ENCODE measurements at places on chromosomes 5 and 9. TPM values are rescaled to one million over a fixed set of nuclear protein-coding genes. Genes with fewer than 3 reads are reported as not detected.

FAM221B gene
- not detected for polyA plus RNA-seq

DNA sequence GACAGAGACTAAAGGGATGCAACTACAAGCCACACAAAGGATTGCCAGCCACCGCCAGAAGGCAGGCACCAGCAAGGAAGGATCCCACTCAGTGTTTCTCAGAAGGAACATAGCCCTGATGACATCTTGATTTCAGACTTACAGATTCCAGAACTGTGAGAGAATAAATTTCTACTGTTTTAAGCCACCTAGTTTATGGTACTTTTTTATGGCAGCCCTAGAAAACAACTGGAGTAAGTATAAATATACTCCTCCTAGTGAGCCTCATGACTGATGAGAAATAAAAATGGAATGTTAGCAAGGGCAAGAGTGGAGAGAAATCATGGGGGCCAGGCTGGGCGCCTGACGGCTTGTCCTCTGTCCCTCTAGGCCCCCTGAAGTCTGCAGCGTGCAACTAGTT, 307.3 kb downstream of the PIK3R1 start:
- no peak overlapping the region for H3K4me3 ChIP-seq
- DNase-seq: no peak
- H3K4me1 ChIP-seq: no peaks in the 10 kb centered on the region
- no peak overlapping the region for H3K27ac ChIP-seq

DNA sequence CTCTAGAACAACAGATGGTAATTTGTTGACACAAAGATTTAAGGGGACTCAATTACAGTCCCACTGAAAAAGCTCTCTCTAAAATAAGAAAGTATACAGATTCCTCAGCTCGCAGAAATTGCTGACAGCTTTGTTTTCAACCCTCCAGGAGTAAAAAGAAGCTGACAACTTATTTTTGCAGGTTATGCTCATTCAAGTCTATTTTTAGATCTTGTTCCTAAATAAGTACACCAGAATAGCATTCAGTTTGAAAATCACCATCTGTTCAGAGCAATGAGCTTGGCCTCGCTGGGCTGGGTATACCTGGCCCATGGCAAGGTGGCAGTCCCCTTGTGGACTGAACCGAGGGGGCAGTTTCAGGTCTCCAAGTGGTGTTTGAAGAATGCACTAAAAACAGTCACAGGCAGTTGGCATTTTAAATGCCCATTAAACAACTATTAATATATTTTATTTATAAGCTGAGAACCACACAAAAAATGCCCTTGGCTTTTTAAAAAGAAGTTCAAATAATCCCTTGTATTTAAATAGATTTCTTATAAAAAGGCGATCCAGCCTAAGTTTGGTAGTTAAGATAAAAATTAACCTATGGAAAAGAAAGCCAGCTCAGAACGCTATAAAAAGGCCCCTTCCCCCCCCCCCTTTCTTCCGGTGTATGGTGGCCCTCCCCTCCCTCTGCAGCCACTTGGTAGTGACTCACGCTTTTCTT, 169.2 kb downstream of the AUH start:
- no peak for DNase-seq
- no peaks in the 10 kb centered on the region for H3K27me3 ChIP-seq
- peak overlapping the region; percentile 74 for H3K4me3 ChIP-seq
- peak overlapping the region; percentile 82 for H3K27ac ChIP-seq
- H3K36me3 ChIP-seq: no peaks in the 10 kb centered on the region

DNA sequence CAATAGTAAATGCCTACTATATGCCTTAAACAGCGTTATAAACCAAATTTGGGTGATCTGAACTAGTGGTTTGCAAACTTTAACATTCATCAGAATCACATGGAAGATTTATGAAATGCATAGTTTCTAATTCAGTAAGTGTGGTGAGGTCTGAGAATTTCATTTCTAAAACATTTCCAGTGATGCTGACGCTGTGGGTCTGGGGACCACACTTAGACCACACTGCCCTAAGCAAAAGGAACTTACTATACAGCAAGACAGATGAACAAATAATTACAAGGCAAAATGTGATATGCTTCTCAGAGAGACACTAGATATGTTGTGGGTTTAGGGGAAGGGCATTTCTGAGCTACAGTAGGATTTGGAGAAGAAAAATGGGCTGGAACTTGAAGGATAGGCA, 72.6 kb downstream of the OXCT1 start:
- no peak overlapping the region for H3K27ac ChIP-seq
- no peak for DNase-seq
- no peaks in the 10 kb centered on the region for H3K27me3 ChIP-seq
- no peak overlapping the region for H3K4me3 ChIP-seq
- no peaks in the 10 kb centered on the region for H3K4me1 ChIP-seq

DNA sequence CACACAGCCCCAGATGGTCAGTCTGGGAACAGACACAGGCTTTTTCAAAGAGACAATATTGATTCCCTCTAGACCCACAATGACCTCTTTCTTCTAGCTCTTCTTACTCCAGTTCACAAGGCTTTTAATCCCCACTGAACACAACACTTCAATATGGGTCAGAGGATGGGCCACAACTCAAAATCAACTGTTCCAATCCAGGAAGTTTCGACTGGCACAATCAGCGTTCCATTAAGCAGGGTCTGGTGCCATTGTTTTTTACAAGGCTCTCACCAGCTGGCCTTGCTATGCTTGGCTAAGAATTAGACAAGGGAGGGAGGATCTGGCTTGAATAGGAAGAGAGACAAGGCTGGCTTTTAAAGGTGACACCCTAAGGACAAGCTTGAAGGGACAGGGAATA, 199.4 kb upstream of the SLC24A2 start:
- no peaks in the 10 kb centered on the region for H3K4me1 ChIP-seq
- no peak for DNase-seq
- H3K27me3 ChIP-seq: no peaks in the 10 kb centered on the region
- H3K27ac ChIP-seq: no peak overlapping the region
- no peak overlapping the region for H3K4me3 ChIP-seq
- no peaks in the 10 kb centered on the region for H3K36me3 ChIP-seq

GRCh38 chr9:72675586-72675985, 154.2 kb downstream of the TMC1 start:
- H3K36me3 ChIP-seq: no peaks in the 10 kb centered on the region
- H3K27ac ChIP-seq: no peak overlapping the region
- no peaks in the 10 kb centered on the region for H3K4me1 ChIP-seq

GRCh38 chr5:124696898-124697297, 49.5 kb downstream of the ZNF608 start:
- no peaks in the 10 kb centered on the region for H3K36me3 ChIP-seq
- no peaks in the 10 kb centered on the region for H3K4me1 ChIP-seq
- no peak overlapping the region for H3K4me3 ChIP-seq
- no peak for DNase-seq

DNA sequence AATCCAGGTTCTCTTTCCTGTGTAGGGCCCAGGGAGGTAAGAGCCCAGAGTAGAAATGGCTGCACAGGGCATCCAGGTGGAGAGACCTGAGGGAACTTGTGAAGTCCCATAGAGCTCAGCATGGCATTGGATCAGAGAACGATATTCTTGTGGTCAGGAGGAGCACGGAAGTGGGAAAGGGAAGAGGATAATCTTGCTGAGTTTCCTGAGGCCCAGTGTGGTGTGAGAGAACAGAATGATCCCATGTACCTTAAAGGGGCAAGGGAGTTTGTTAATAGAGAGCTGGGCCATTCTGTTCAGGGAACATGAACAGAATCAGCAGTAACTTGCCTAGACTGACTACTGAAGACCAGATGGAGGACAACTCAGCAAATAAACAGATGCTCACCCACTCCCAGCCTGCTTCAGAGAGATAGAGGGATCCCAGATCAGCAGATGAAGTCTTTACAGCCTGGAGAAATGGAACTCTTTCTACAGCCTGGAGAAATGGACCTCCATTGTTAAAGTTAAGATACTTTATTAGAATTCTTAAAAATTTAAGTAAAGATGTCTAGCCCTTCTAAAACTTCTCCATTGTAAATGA, 119.7 kb upstream of the ELL2 start:
- H3K4me1 ChIP-seq: no peaks in the 10 kb centered on the region
- H3K27ac ChIP-seq: no peak overlapping the region
- H3K36me3 ChIP-seq: no peaks in the 10 kb centered on the region

HAVCR2 gene
- polyA plus RNA-seq: 7.5 TPM

GRCh38 chr9:108049671-108050494, 560.3 kb upstream of the KLF4 start:
- no peak for DNase-seq
- H3K36me3 ChIP-seq: no peaks in the 10 kb centered on the region
- H3K4me1 ChIP-seq: no peaks in the 10 kb centered on the region
- no peak overlapping the region for H3K4me3 ChIP-seq
- H3K27me3 ChIP-seq: no peaks in the 10 kb centered on the region

DNA sequence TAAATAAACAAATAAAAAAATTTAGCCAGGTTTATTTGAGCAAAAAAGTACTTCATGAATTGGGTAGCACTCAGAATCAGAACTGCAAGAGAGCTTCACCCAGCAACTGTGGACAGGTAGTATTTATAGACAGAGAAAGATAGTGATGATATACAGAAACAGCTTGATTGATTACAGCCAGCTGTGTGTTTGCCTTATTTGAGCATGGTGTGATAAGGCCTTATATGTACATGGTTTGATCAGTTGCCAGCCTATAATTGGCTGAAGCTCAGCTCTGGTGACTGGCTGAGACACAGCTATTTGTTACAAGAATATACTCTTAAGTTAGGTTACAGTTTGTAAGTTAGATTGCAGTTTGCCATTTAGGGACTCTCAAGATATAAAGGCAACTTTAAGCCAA, 34.3 kb upstream of the ARL15 start:
- no peak overlapping the region for H3K27ac ChIP-seq
- no peaks in the 10 kb centered on the region for H3K27me3 ChIP-seq
- H3K4me3 ChIP-seq: no peak overlapping the region

- H3K4me1 ChIP-seq: no peaks in the 10 kb centered on the region
- H3K27me3 ChIP-seq: peaks cover 12% of the 10 kb centered on the region
- H3K27ac ChIP-seq: no peak overlapping the region
- no peaks in the 10 kb centered on the region for H3K36me3 ChIP-seq
Measured at GRCh38 chr5:147450606-147451005, 59.3 kb downstream of the DPYSL3 start.

DNA sequence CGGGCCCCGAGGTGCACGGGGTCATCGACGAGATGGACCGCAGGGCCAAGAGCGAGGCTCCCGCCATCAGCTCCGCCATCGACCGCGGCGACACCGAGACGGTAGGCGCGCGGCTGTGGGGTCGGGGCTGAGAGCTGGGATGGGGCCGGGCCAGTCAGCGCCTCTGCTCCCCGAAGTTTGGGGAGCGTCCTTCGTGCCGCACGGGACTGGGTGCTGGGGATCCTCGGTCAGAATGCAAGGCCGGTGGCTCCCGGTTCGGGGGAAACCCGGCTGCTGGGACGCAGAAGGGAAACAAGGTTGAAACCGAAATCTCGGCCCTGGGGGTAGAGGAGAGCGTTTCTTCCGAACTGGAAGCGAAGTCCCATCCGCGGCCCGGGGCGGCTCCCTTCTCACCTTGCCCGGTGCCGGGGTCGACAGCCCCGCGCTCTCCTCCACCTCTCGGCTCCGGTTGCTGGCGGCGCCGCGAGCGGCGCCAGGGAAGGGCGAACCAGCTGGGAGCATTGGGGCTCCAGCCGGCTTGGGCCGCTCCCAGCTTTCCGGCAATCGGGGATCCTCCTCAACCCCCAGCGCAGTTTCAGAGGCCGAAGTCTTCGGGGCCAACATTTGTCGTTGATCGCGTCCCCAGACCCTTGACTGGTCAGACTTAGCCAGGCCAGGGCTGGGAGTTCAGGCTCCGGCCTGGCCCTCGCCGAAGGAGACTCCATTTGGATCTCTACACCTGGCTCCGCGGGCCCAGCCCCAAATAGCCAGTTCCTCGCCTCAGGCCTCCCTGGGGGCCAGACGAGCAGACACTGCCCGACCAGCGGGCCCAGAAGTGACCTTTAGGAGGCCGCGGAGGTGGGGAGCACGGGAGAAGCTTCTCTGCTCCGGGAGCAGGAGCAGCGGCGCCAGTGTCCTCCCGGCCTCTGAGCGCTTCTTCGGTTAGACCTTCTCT, 1.1 kb downstream of the LHX2 start:
- no peaks in the 10 kb centered on the region for H3K36me3 ChIP-seq
- DNase-seq: no peak
- no peak overlapping the region for H3K27ac ChIP-seq
- peaks cover 14% of the 10 kb centered on the region for H3K4me1 ChIP-seq
- H3K27me3 ChIP-seq: peaks cover 59% of the 10 kb centered on the region
- no peak overlapping the region for H3K4me3 ChIP-seq

- no peaks in the 10 kb centered on the region for H3K36me3 ChIP-seq
- H3K4me1 ChIP-seq: no peaks in the 10 kb centered on the region
- no peaks in the 10 kb centered on the region for H3K27me3 ChIP-seq
- H3K4me3 ChIP-seq: no peak overlapping the region
- no peak overlapping the region for H3K27ac ChIP-seq
Measured at GRCh38 chr5:143244000-143244736, 159.3 kb downstream of the NR3C1 start.

- no peaks in the 10 kb centered on the region for H3K27me3 ChIP-seq
- no peaks in the 10 kb centered on the region for H3K4me1 ChIP-seq
Measured at GRCh38 chr9:124370896-124371582, 44.2 kb downstream of the PSMB7 start.

GRCh38 chr5:93831449-93831848, 90.0 kb upstream of the POU5F2 start:
- no peaks in the 10 kb centered on the region for H3K27me3 ChIP-seq
- H3K36me3 ChIP-seq: no peaks in the 10 kb centered on the region
- no peak overlapping the region for H3K27ac ChIP-seq
- no peak overlapping the region for H3K4me3 ChIP-seq

DMRT3 gene
- not detected for polyA plus RNA-seq

QRFP gene
- not detected for polyA plus RNA-seq

DNA sequence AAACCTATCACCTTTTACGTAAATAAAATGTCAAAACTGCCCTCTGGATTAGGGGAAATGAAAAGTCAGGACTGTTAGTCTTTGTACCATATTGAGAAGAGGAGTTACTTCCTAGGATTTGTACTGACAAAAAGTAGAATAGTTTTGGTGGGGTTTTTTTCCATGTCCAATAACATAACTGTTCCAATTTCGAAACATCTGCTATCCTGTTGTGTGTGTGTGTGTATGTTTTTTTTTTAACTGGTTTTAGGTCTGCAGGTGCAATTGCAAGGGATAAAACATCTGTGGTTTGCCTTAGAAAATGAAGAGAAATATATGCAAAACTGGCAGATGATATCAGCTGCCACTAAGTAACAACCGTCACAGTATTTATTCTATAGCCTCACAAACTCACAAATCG, 506.8 kb downstream of the NFIB start:
- no peaks in the 10 kb centered on the region for H3K4me1 ChIP-seq
- H3K4me3 ChIP-seq: no peak overlapping the region
- H3K36me3 ChIP-seq: no peaks in the 10 kb centered on the region

GRCh38 chr9:5493679-5494511, 16.4 kb upstream of the PDCD1LG2 start:
- H3K27ac ChIP-seq: no peak overlapping the region
- H3K4me3 ChIP-seq: no peak overlapping the region
- no peak for DNase-seq
- no peaks in the 10 kb centered on the region for H3K36me3 ChIP-seq

Data from CD8-positive, alpha-beta memory T cell (primary cell).